GDM1 (cell line): ENCODE measurements at places on chromosomes 6 and 20.

DNA sequence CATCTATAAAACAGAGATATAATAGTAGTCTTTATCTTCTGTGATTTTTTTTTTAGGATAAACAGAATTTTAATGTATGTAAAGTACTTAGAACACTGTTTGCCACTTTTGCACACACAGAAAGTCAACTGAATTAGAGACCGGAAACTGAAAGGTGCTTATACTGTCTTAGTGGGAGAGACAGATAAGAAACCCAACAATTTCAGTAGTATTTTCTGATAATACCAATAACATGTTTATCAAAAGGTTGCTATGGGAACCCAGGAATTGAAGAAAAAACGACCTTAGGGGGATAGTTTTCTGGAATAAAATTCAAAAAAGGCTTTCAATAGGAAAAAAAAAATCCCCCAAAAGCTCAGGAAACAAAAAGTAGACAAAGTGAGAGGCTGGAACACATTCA is 138.6 kb downstream of the BCKDHB start:
- DNase-seq, result no peak

DNA sequence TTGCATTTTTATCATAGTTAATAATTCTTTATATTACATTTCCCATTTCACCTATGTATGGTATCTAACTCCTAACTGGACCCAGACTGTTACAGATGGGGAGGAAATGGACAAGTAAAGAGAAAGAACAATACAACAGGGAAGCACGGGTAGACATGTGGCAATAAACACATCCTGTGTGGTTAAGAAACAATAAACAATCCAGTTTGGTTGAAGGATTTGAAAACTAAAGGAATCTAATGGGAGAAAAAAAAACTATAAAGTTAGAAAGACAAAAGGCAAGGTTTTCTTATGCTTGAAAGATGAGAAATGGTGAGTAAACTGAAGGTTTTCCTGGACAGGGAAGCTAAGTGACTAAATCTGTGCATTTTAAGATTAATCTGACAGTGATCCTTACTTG is 34.9 kb upstream of the ALDH8A1 start:
- DNase-seq, result no peak

- DNase-seq, result no peak
These were observed 3.7 kb upstream of the CD40 start for GRCh38 chr20:46114449-46114848.

- DNase-seq, result peak; percentile 56
These were observed 17.1 kb downstream of the IRF4 start for GRCh38 chr6:408599-409102.

GRCh38 chr6:35475573-35475972 is 7.4 kb downstream of the RPL10A start:
- DNase-seq, result no peak

- no peak for DNase-seq
These were observed 13.0 kb upstream of the IER3 start for GRCh38 chr6:30757261-30757904.

GRCh38 chr6:36875250-36875633 is 639 bp upstream of the PPIL1 start:
- DNase-seq, result no peak

GRCh38 chr20:50977066-50978021 is 18.7 kb downstream of the MOCS3 start:
- DNase-seq, result no peak

GRCh38 chr6:127582777-127583462 is 5.9 kb downstream of the C6orf58 start:
- no peak for DNase-seq

DNA sequence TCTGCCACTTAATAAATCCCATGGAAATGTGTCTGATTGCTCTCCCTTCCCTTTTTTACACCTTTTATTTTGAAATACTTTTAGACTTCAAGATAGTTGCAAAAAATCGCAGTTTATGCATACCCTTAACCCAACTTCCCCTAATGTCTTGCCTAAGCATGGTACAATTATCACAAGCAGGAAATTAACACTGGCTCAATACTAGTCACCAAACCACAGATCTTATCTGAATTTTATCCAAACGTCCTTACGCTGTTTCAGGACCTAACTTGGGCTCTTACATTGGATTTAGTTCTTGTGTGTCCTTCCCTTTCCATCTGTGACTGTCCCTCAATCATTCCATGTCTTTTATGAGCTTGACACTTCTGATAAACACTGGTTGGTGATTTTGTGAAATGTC is 146.3 kb downstream of the ZNF217 start:
- no peak for DNase-seq

DNA sequence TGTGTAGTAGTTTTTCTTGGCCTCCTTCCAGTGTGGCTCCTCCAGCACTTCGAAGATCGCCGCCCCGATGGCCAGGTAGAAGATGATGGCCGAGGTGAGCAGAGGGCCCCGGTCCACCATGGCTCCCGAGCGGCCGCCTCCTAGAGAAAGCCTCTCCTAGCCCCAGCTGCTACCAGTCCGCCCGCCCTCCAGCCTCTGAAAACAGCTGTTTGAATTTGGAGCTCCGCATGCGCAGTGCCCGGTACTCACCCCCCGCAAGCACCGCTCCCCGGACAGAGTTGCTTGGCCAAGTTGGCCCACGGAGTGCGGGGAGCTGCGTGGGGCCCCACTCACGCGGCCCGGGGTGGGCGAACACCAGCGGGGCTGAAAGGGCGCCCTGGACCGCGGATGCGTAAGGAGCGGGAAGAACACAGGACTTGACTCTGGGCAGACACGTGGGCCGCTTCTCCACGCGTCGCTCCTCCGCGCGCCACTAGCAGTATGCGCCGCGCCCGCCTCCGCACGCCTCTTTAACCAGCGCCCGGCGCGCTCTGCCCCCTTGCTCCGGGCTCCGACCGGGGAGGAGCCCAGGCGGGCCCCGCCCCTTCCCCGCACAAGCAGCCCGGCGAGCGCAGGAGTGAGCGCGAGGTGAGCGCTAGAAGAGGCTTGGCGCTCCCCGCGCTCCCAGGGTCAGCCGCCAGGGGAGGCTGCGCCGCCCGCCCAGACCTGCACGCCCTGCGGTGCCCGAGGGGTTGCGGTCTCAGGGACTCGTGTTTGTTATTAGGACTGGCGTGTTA is at the start of gene KCNK5:
Gene KCNK5 (minus strand): TSS at position 484 of the 776 bp plus-strand sequence. CDS start 364 bp downstream, at position 120.
- no peak for DNase-seq

GRCh38 chr20:7496394-7496991 is 443.8 kb downstream of the HAO1 start:
- DNase-seq, result no peak

DNA sequence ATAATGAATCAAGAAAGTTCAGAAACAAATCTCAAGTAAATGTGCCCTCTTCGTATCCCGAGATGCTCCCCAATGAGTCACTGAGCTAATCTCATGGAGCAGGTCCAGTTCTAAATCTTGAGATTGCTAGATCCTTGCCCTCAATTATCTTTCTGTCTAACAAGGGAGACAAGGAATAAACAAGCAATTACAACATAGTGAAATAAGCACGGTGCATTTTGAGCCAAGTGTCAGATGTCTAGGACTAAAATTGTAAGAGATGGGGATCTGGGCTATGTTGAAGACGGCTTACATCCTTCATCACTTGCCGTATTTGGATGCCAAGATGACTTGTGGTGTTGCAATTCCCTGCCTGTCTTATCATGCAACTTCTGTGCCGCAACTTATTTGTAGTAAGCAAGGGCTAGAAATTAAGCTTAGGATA is 56.5 kb upstream of the ADGRF1 start:
- DNase-seq, result no peak

DNA sequence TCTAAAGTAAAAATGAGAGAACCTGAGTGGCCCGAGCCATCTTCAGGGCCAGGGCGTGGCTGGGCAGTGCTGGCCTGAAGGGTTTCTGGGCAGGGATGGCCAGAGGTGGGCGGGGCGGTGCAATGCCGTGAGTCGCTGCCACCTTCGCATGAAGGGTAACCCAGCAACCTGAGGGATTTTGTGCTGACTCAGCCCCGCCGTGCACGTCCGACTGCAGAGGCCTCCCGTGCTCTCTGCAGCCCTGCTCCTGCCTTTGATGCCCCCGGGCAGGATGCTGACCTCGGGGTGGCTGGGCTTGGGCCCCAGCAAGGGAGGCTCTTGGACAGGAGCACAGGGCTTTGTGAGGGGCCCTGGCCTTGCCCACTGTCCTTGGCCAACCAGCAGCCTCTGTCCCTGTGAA is 81.7 kb upstream of the GATA5 start:
- DNase-seq, result no peak

GRCh38 chr6:165585060-165585459 is 78.0 kb downstream of the PDE10A start:
- DNase-seq, result no peak

DNA sequence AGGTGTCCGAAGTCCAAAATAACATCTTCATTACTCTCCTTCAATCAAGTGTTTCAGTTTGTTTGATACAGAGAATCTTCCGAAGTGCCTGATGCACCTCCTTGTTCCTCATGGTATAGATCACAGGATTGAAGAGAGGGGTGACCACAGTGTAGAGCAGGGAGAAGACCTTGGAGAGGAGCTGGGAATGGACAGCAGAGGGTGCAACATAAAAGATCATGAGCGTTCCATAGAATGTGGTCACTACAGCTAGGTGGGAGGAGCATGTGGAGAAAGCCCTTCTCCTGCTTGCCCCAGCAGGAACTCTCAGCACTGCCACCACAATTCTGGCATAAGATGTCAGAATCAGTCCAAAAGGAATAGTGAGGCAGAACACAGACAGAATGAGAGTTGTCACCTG is 11.9 kb downstream of the OR12D1 start:
- DNase-seq, result no peak

DNA sequence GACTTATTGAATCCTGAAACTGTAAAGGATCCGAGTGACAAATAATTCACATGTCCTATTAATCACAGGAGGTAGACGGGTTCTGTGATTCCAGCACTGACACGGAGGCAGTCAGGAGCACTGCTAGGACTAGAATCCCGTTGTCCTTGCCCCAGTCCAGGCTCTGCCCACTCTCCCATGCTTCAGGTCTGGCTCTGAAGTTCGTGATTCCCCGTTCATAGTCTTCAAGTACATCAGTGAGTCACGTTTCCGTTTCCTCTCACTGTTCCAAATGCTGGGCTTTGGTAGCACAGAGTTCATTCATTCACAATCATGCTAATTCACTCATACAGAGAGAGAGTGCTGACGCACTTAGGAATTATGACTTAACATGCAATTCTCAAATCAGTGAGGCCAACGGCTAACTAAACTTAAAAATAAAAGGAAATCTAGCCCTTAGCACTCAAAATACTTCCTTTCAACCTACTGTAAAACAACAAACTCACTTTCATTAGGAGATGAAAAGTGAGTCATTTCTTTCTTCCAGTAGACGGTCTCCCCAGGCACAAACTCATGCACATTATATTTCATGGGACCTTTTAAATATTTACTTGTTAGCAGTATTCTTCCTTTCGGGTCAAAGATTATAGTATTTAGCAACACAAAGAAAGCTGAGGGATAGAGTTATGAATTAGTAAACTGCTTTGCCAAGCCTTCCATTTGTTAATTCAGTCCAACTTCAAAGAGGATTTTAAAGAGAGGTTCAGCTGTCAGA is 94.0 kb upstream of the NHSL1 start:
- DNase-seq, result peak; percentile 49

DNA sequence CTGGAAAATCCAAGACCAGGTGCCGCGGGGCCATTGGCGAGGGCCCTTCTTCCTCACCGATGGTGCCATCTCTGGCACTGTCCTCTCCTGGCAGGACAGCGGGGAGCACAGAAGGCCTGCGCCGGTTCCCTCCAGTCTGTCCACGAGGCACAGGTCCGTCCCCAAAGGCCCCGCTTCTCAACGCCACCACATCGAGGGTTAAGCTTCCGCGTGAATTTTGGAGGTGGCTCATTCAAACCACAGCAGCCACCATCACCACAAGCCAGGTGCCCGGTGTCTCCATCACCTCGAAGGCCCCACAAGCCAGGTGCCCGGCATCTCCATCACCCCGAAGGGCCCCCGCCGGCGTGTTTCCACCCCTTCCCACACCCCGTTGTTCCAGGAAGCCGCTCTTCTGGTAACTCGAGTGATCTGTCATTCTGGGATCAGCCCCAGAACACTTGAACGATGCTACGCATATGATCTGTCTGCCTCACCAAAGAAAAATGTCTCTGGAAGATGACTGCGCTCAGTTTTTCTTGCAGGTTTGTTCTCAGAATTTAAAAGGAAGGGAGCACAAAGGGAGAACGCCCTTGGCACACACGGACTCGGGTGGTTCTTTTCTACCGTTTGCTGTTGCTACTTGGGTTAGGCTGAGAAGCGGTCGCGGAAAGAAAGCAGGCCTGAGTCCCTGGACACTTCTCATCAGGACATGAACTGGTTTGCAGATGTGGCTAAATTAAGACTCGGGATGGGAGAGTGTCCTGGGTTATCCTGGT is 9.9 kb upstream of the KIF25 start:
- DNase-seq, result no peak

GRCh38 chr20:38843346-38843745 is 37.8 kb downstream of the PPP1R16B start:
- no peak for DNase-seq

GRCh38 chr6:168968228-168968627 is 285.4 kb downstream of the THBS2 start:
- DNase-seq, result no peak

GRCh38 chr6:150702675-150703074 is 103.0 kb downstream of the PLEKHG1 start:
- peak; percentile 20 for DNase-seq

GRCh38 chr6:29675561-29675960 is 5.4 kb downstream of the ZFP57 start:
- no peak for DNase-seq

- no peak for DNase-seq
These were observed 227.9 kb upstream of the IRAK1BP1 start for GRCh38 chr6:78639111-78640110.

DNA sequence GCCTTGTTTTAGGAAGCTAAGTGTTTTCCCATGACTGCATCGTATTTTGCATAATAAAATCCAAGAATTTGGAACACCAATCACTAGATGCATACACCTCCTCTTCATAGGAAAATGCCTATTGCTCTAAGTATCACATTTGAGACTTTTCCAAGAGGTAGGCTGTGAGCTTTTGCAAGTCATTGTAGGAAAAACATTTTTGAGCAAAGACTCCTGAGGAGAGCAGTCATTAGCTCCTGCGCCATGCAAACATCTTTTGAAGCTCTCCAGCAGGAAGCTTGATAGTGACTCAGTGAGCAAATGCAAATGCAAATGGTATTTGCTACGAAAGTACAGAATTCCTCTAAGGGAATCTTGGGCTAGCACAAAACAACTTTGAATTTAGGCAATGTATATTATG is 750.4 kb downstream of the QKI start:
- no peak for DNase-seq

DNA sequence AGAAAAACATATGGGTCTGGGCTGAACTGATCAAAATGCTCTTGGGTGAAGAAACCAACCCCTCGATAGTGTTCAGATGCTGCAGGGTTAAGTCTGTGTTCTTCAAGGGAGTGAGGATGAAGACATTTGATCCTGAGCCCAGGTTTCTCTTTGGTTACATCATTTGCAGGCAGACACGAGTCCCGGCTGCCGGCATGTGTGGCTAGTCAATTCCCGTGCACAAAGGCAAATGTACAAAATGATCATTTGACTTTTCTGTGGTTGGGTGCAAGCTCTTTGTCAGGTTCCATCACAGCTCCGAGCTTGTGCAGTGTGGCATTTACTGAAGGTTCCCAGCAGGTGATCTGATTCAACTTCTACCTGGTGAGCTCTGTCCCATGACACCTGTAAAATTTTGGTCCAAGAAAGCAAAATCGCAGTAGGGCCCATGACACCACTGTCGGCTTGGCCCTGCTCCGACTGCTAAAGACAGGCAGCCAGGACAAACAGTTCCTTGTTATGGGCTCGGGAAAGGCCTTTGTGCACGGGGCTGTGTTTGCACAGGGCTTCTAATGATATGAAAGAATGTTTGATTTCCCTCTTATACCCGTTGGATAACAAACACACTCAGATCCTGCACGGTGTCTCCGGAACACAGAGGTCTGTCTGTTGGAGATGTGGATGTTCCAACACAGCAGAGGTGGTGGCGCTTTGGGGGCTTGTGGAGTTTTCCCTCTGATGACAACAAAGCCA is 46.9 kb downstream of the GJA10 start:
- DNase-seq, result no peak
